ENCODE measurements at places on chromosomes 2 and 18. TPM values are rescaled to one million over a fixed set of nuclear protein-coding genes. Genes with fewer than 3 reads are reported as not detected.
A peak's percentile ranks its signal among the peaks of the same experiment; 100 is the strongest.

GRCh38 chr2:234249873-234250272, 199.4 kb downstream of the SPP2 start:
- no peak overlapping the region for H3K4me3 ChIP-seq
- no peak overlapping the region for H3K27ac ChIP-seq
- H3K27me3 ChIP-seq, result peaks cover 1% of the 10 kb centered on the region
- H3K4me1 ChIP-seq, result peaks cover 5% of the 10 kb centered on the region

- H3K36me3 ChIP-seq, result no peaks in the 10 kb centered on the region
- DNase-seq, result no peak
- no peak overlapping the region for H3K4me3 ChIP-seq
- H3K4me1 ChIP-seq, result peaks cover 1% of the 10 kb centered on the region
- no peaks in the 10 kb centered on the region for H3K27me3 ChIP-seq
Measured at GRCh38 chr2:208006833-208007232, 18.5 kb downstream of the PLEKHM3 start.

GRCh38 chr2:140929849-140930248, 1201.0 kb downstream of the LRP1B start:
- H3K36me3 ChIP-seq, result no peaks in the 10 kb centered on the region
- no peak overlapping the region for H3K27ac ChIP-seq
- H3K4me1 ChIP-seq, result no peaks in the 10 kb centered on the region
- no peak for DNase-seq
- H3K27me3 ChIP-seq, result no peaks in the 10 kb centered on the region

DNA sequence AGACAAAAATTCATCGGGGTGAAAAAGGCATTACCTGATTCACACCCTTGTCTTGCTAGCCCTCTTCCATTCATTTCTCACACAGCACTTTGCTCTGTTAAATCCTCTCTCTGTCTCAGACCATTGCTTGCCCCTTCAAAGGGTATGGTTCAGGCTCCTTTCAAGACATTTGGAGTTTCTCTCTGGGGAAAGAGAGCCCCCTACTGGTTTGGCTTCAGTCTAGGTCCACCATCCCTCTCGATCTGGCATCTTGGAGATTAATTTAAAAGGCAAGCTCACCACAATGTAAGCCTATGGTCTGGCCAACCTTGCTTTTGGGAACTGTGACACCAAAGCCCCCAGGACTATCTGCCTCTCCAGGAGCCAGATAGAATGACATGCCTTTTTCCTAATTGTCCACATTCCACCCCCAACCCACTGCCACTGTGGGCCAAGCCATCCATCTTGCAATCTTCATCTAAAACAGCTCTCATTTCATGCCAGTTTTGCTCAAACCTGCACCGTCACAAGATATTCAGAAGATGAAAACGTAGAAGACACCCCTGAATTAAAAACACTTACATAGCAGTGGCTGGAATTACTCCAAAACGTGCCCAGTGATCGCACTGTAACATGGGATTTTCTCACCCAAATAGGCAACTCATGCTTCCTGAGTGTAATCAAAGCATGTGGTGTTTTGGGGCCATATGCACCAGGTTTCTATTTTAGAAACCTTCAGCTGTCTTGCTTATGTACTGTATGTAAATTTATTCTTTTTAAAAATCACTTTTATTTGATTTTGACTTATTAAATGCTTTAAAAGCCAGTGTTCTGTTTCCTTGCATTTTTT, 93.9 kb downstream of the FARSB start:
- no peak overlapping the region for H3K27ac ChIP-seq
- no peaks in the 10 kb centered on the region for H3K27me3 ChIP-seq
- H3K36me3 ChIP-seq, result peaks cover 27% of the 10 kb centered on the region

DNA sequence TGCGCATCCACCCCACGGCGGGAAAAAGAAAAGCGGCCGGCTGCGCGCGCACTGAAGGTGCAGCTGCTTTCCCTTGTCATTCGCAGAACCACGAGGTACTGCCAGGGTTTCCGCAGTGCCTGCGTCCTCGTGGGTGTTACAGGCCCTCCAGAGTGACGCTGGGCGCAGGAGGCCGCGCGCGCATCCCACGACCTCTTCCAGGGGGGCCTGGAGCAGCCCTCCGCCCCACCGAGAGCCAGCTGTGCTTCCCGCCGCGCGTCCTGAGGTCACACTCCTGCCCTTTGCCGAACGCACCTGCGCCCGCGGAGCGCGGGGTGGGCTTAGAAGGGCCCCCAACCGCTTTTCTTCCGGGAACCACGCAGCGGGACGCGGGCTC, 378 bp upstream of the IAH1 start:
- peak overlapping the region; percentile 86 for H3K27ac ChIP-seq
- H3K36me3 ChIP-seq, result peaks cover 57% of the 10 kb centered on the region
- peak; percentile 89 for DNase-seq
- peaks cover 31% of the 10 kb centered on the region for H3K4me1 ChIP-seq
- no peaks in the 10 kb centered on the region for H3K27me3 ChIP-seq

DNA sequence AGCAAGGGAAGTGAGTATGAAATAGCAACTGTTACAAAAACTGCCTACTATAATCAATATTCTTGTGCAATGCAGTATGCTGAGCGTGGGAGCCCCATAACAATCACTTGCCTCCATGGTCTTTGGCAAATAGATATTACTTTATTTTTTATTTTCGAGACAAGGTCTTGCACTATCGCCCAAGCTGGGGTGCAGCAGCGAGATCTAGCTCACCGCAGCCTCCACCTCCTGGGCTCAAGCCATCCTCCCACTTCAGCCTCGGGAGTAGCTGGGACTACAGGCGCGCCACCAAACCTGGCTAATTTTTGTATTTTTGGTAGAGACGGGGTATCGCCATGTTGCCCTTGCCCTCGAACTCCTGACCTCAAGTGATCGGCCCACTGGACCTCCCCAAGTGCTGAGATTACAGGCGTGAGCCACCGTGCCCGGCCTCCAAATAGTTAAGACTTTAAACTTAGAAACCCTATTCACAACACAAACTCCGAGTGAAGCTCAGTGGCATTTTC, 1.2 kb upstream of the CCNT2 start:
- peak overlapping the region; percentile 96 for H3K4me3 ChIP-seq
- H3K4me1 ChIP-seq, result peaks cover 17% of the 10 kb centered on the region
- H3K36me3 ChIP-seq, result peaks cover 19% of the 10 kb centered on the region
- peaks cover 10% of the 10 kb centered on the region for H3K27me3 ChIP-seq
- peak; percentile 72 for DNase-seq

DNA sequence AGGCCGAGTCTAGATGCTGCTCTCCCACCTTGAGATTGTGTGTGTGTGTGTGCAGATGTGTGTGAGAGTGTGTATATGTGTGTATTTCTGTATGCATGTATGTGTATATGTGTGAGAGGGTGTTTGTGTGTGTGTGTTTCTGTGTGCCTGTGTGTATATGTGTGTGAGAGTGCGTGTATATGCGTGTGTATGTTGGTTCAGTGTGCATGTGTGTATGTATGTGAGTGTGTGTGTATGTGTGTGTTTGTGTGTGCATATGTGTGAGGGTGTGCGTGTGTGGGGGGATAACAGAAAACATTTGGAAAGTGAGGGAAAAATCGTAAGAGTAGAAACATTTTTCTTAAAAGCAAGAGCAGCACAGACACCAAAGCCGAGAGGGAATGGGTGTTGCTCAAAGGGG, 309.1 kb downstream of the NDUFA10 start:
- no peaks in the 10 kb centered on the region for H3K36me3 ChIP-seq
- no peak overlapping the region for H3K27ac ChIP-seq
- DNase-seq, result no peak
- H3K27me3 ChIP-seq, result peaks cover 2% of the 10 kb centered on the region
- no peaks in the 10 kb centered on the region for H3K4me1 ChIP-seq

Gene CCDC121
- 0.54 TPM for total RNA-seq

Gene UGT1A4
- not detected for total RNA-seq
